ENCODE measurements at places on chromosomes 6 and 20. TPM values are rescaled to one million over a fixed set of nuclear protein-coding genes. Genes with fewer than 3 reads are reported as not detected.

RSPO3 gene
- total RNA-seq = 8.6 TPM

TP53TG5 gene
- not detected for total RNA-seq

BEND3 gene
- total RNA-seq = 1.6 TPM

SSTR4 gene
- 0.30 TPM for total RNA-seq

ME1 gene
- 11.4 TPM for total RNA-seq

SIGLEC1 gene
- total RNA-seq = 3.5 TPM

PLN gene
- 7.7 TPM for total RNA-seq

RPS6KA2 gene
- total RNA-seq = 11.7 TPM

LIN28B gene
- 0.20 TPM for total RNA-seq
